Activated CD4-positive, alpha-beta T cell treated with anti-CD3 and anti-CD28 coated beads, Interleukin-2, amount 10 ng/mL, durations not matched to agents 7 days and 5 days (primary cell): ENCODE measurements at places on chromosomes 2 and 18. TPM values are rescaled to one million over a fixed set of nuclear protein-coding genes. Genes with fewer than 3 reads are reported as not detected.

TNFRSF11A gene
- total RNA-seq: 8.6 TPM

RUFY4 gene
- total RNA-seq: 2.1 TPM

LYPD6 gene
- total RNA-seq: not detected

VWC2L gene
- not detected for total RNA-seq

CEP68 gene
- total RNA-seq: 9.2 TPM

PLCD4 gene
- 0.30 TPM for total RNA-seq

PPIL3 gene
- 42.6 TPM for total RNA-seq

SP100 gene
- total RNA-seq: 392 TPM

CAPN14 gene
- 0.10 TPM for total RNA-seq

GKN2 gene
- total RNA-seq: not detected

TLX2 gene
- 0.40 TPM for total RNA-seq

TLK1 gene
- 87.1 TPM for total RNA-seq

SULT1C4 gene
- total RNA-seq: not detected

ASIC4 gene
- total RNA-seq: not detected

UNC80 gene
- not detected for total RNA-seq

SULT6B1 gene
- total RNA-seq: not detected

PROKR1 gene
- not detected for total RNA-seq

TMEM214 gene
- total RNA-seq: 77.1 TPM

FOXD4L1 gene
- 0.15 TPM for total RNA-seq

SPATA3 gene
- 0.71 TPM for total RNA-seq

CCDC148 gene
- total RNA-seq: 0.15 TPM

FAM110C gene
- 0.22 TPM for total RNA-seq

LIMS3 gene
- not detected for total RNA-seq

RDH14 gene
- total RNA-seq: 15.2 TPM

APOB gene
- not detected for total RNA-seq

MC4R gene
- not detected for total RNA-seq

OBSL1 gene
- not detected for total RNA-seq

RNF152 gene
- total RNA-seq: 0.50 TPM

RAD51AP2 gene
- total RNA-seq: not detected

MOGAT1 gene
- not detected for total RNA-seq

PIEZO2 gene
- not detected for total RNA-seq

TCF7L1 gene
- not detected for total RNA-seq

PLGLB2 gene
- 2.7 TPM for total RNA-seq

CD302 gene
- total RNA-seq: 0.42 TPM

ZBTB14 gene
- 26.6 TPM for total RNA-seq

SESTD1 gene
- 19.8 TPM for total RNA-seq

RAX gene
- not detected for total RNA-seq

MFSD2B gene
- not detected for total RNA-seq

GRB14 gene
- total RNA-seq: not detected

CAPN13 gene
- not detected for total RNA-seq

SAG gene
- total RNA-seq: not detected
